LHCN-M2 (cell line): ENCODE measurements at places on chromosomes 16 and 17. TPM values are rescaled to one million over a fixed set of nuclear protein-coding genes. Genes with fewer than 3 reads are reported as not detected.

The FBXO39 gene
- total RNA-seq: not detected in 2 replicates

GRCh38 chr16:86447228-86447627, 63.1 kb upstream of the FOXF1 start:
- no peak for DNase-seq

The RRN3 gene
- total RNA-seq: 41.9 and 47.8 TPM in 2 replicates

The WNT3 gene
- 0.57 and 1.0 TPM in 2 replicates for total RNA-seq

DNA sequence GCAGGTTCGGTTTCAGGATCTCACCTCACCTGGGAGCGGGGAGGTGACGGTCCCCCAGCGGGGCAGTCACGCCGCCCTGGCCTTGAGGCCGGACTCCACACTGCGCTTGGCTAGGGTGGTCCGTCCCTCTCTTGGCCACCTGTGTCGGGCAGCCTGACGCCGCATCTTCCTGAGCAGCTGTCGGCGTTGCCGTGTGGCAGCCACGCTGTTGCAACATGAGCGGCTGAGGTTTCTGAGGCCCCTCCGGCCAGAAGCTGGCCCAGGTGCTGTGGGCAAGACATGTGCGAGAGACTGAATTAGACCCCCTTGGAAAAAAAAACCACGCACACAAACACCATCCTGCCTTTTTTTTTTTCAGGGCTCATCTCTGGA, 49.2 kb downstream of the IRF8 start:
- no peak for DNase-seq

The CSF3 gene
- 5.1 and 6.7 TPM in 2 replicates for total RNA-seq

The MFAP4 gene
- total RNA-seq: 0.13 and 0.40 TPM in 2 replicates

DNA sequence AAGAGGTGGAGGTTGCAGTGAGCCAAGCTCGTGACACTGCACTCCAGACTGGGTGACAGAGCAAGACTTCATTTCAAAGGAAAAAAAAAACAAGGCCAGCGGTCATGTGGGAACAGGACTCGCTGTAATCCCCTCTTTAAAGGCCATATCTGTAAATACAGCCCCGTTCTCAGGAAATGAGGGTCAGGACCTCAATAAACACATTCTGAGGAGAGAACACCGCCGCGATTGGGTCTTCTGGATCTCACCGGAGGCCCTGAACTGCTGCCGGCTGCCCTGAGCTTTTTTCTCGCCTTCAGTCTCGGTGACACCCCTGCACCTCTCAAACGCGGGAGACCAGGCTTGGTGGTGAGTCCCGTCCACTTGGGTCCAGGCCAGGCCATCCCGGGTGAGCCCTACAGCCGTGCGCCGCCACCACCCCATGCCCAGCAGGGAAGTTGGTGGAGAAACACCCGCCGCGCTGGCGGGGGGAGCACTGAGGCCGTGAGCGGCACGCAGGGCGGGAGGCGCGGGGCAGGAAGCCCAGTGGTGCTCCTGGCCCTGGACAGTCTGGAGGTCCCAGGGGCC, 28.4 kb downstream of the SLC25A10 start:
- DNase-seq: no peak

GRCh38 chr17:39981207-39981741, 667 bp downstream of the PSMD3 start:
- DNase-seq: no peak

The SALL1 gene
- total RNA-seq: not detected in 2 replicates

- DNase-seq: no peak
These were observed 80.0 kb downstream of the ANKRD11 start for GRCh38 chr16:89410322-89410721.

DNA sequence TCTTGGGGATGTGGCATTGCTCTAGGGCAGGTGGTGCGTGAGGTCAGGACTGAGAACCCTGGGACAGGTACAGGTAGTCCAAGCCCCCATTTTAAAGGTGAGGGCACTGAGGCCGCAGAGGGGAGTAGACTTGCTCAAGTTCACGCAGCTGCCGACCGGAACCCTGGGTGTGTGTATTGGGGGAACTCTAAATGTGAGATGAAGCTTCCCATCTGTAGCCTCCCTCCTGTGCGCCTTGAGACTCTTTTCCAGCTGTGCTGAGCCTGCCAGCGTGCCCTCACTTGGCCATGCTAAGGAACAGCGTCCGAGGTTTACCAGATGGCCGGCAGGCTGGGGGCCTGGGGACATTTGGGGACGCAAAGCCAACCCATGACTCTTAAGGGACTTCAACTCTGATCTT, 79.0 kb upstream of the CDC42EP4 start:
- DNase-seq: no peak
